GM10248 (cell line): ENCODE measurements at places on chromosomes 7 and 10.

DNA sequence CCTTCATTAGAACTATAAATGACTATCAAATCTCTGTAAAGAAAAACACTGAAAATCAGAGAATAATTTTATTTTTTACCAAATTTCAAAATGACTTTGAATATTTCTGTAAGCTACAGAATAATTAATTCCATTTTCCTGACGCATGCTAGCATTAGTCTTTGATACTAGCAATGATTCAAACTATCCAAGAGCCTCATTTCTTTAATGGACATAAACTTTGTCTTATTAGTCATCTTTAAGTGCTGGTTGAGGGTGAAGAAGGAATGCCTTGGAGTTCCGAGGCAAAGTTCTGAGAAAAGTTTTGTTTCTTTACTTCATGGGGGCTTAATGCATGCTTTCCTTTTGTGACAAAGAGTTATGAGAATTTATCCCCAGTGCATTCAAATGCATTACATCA, 137.3 kb downstream of the AGMO start:
- no peak for DNase-seq

GRCh38 chr10:22335173-22335933, 9.9 kb upstream of the SPAG6 start:
- DNase-seq, result peak; percentile 75

DNA sequence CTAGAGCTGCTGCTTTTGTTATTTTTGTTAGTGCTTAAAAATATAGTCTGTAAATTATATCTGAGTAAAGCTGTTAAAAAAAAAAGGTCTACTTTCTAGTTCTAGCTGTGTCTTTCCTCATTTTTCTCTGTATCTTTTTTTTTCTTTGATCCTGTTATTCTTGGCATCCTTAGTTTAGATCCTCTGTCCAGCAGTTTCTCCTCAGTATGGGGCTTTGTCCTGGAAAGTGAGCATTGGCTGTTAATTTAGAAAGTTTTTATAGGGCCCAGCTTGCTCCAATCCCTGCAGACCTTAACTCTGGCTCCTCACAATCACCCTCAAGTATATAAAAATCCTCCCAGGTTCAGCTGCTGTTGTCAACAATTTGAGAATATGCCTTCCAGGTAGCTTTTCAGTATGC, 23.5 kb downstream of the DDX50 start:
- no peak for DNase-seq

DNA sequence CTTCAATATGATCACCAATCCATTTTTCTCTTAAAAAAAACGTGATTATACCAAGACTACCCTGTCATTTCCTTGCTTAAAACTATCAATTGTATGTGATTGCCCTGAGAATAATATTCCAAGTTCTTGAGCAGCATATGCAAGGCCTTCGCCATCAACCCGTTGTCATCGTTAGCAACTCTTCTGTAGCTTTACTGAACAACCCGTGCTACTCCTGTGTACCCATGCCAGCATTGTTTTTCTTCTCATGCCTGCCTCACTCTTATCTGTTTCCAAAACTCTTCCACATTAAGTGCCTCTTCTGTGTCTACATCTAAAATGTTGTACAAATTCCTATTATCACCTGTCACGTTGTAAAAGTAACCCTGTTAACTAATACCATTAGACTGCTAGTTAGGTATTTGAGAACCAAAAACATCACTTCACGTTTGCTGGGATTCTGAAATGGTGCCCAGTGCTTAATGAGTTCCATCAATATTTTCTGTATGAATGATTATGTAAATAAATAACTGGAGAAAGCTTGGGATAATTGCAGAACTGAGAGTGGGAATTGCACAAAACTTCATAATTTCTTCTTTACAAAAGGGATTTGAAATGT, 10.5 kb downstream of the CAV2 start:
- no peak for DNase-seq

- DNase-seq, result no peak
Measured at GRCh38 chr10:124906551-124907001, 35.3 kb upstream of the ZRANB1 start.

DNA sequence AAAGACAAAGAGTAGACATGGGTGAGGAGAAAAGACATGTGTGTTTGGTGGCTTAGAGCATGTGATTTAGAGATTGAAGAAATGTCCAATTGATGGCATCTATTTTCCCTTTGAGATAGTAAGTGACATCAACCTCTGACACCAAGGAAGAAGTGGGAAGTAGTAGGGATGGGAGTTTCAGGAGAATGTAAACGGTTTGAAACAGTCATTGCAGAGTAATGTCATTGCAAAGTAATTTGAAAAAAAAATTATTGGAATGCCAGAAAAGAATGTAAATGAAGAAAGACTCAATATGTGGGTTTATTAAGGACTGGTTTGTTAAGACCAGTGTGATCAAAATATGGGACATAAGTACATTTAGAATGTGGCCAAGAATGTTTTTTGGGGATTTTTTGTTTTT, 26.6 kb downstream of the GNG11 start:
- DNase-seq, result no peak

- no peak for DNase-seq
Measured at GRCh38 chr7:149071182-149071635, 19.3 kb downstream of the ZNF786 start.

DNA sequence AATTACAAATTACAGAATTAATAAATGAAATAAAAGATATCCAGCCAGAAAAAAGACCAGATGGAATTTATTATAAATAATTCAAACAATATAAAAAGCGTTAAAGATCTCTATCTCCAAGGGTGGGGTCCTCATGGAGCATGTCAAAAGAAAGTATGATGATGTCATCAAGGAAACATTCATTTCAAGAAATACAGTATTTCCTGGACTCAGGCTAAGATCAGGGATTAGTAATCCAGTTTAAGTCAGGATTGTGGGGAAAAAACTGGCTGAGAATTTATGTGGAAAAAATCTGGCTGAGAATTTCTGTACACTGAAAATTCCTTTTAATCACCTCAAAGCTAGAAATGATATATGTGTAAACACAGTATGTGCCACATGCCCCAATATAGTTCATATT, 1075.3 kb downstream of the XPNPEP1 start:
- no peak for DNase-seq

- DNase-seq, result no peak
Measured at GRCh38 chr7:150971242-150972022, 6.7 kb downstream of the KCNH2 start.

GRCh38 chr10:114629824-114630730, 28.0 kb downstream of the ABLIM1 start:
- DNase-seq, result no peak

GRCh38 chr10:7484456-7485243, 73.8 kb upstream of the SFMBT2 start:
- peak; percentile 44 for DNase-seq

DNA sequence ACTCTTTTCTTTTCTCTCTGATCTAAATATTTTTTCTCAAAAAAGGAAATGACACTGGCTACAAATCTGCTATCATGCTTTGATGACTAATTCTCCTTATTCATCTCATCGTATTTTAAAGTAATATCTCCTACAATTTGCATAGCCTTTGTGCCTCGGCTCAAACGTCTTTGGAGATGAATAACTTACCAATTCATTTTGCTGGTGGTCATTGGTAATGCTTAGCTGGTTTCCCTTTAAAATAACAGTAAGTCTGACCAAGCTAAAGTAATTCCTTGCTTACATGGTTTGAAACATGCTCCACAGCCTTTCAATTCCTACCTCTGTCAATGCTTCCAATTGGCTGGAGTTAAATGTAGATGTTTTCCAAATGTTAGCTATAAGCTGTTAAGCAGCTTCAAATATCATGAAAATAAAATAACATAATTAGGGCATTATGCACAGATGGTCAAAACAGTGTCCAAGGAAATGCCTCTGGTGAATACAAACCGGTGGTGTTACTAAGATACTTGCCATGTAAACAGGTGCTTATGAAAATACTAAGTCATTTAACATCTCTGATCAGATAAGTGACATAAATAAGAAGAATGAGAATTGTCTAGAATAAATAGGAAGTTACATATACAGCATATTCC, 435.0 kb downstream of the POM121L12 start:
- DNase-seq, result no peak

- DNase-seq, result no peak
Measured at GRCh38 chr10:126702181-126702580, 31.7 kb upstream of the C10orf90 start.

DNA sequence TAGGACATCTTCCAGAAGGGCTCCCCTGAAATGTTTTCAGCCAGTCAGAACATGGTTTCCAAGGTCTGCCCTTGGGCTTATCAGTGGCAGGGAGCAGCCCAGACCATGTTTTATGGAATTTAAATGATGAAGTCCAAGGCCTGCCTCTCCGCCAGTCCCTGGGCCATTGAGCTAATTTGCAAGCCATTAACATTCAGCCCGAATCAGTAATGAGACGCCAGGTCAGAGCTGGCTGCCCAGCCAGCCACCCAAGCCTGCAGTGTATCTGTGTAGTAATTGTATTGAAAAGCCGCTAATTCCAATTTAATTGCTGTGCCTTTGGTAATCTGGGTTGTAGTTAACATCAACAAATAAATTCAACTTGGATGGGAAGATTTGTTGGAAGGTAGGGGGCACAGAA, 131.4 kb downstream of the PAXIP1 start:
- DNase-seq, result no peak
